ENCODE measurements at places on chromosomes 5 and 9.
A peak's percentile ranks its signal among the peaks of the same experiment; 100 is the strongest.

- DNase-seq: no peak
These were observed 54.4 kb downstream of the ZNF474 start for GRCh38 chr5:122183788-122184170.

DNA sequence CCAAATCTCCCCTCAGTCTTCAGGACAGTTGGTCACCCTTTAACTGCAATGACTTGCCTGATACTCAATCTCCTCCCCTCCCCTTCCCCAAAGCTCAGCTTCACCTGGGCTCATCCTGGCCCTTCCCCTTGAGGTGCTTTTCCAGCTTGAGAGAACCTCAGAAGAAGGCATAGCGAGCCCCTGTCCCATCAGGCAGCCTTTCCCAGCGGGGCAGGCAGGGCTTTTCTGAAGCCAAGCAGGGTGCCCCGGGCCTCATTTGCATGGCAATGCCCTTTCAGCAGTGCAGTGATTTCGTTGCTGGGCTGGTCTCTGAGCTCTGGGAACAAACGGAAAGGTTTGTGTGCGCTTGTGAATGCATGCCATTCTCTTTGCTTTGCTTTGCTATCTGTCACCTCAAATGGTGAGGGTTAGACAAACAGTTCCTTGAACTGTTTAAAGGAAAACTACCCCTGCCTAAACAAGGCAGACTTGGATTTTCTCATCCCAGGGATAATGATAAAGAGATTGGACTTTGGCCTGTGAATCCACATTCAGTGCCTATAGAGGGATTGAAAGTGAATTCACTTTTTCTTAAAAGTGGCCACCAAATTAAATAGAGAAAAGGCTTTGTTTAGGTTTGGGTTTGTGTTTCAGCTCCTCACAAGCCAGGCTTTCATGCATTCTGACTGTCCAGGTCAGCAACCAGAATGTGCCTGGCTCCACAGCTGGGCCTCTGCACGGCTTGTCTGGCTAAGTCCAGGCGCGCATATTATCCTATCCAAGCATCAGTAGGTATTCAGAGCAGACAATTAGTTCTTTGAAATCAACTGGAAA, 165.3 kb downstream of the ZNF608 start:
- no peak for DNase-seq

DNA sequence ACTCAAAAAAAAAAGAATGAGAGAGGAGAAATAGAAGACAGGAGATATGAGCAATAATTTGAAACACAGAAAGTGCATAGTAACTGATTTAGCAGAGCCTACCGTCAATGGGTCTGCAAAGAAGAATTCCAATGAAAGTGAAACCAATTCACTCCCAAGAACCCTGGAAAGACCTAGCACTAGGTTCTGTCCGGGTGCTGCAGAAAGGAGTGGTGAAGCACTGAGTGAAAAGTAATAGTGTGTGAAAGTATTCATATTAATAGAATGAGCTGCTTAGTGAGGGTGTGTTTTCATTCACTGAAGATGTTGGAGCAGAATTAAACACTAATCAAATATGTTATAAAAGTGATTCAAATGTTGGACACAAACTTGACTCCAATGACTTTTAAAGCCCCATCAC, 51.3 kb upstream of the SLC30A5 start:
- DNase-seq: no peak

DNA sequence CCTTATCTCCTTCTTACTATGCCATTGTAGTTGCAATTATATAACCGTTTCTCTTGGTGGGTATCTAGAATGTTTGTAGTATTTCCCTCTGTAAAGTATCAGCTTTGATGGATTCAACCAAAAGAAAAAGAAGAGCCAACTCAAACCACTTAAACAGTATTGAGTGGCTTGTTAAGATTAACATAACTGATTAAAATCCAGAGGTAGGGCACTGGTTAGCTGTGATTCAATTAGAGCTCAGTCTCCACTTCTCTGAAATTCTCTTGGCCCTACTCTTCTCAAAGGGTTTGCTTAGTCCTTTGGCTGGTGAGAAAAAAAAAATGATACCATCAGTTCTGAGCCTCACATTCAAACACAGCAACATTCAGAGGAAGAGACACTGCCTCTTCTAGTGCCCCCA, 37.0 kb downstream of the TYRP1 start:
- DNase-seq: no peak

DNA sequence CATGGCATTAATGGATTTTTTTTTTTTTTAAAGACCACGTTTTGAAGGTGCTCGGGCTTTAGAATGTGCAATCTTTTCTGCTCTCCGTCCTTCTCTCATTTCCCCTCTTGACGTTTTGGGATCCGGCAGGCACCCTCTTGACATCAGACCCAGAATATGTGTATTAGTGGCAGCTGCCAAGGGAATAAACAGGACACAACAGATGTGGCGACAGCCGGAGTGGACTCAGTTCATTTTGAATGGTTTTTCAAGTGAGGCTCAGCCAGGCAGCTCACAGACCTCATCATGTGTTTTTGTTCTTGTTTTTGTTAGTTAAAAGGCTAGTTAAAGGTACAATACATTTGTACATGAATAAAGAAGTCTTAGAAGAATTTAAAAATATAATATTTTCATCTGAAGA, 365.0 kb upstream of the SEMA6A start:
- DNase-seq: no peak

- no peak for DNase-seq
These were observed 184.8 kb downstream of the KIAA0825 start for GRCh38 chr5:94433397-94434163.

- no peak for DNase-seq
These were observed 14.5 kb downstream of the PLPP1 start for GRCh38 chr5:55520117-55520839.

DNA sequence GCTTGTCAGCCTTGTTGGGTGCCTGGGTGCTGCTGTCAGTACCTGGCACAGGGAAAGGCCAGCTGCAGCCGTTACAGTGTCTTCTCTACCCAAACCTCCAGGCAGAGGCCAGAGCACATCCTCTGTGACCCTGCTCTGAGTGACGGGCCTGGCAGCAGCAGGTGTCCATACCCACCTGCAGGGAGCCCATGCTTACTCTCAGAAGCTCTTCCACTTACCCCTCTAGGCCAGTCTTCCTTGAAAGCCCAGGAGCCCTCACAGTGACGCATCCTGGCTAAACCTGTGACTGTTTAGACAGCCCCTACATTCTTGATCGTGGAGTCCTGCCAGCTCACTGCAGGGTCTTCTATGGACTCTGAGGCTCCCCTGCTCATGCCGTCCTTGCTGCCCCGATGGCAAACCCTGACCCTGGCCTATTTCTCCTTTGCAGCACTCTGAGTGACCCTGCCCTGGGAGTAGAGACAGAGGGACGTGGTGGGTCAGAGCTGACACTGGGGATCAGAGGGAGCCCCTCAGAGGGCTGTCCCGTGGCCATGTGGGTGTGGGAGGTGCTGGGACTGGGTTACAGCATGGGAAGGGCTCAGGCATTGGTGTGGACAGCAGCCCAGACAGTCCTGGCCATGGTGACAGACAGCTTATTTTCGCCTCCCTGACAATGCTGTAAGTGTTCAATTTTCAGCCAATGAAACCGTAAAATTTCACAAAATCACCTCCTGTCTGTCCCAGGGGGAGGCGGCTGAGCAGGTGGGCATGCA, 67.6 kb upstream of the RNF130 start:
- DNase-seq: no peak

DNA sequence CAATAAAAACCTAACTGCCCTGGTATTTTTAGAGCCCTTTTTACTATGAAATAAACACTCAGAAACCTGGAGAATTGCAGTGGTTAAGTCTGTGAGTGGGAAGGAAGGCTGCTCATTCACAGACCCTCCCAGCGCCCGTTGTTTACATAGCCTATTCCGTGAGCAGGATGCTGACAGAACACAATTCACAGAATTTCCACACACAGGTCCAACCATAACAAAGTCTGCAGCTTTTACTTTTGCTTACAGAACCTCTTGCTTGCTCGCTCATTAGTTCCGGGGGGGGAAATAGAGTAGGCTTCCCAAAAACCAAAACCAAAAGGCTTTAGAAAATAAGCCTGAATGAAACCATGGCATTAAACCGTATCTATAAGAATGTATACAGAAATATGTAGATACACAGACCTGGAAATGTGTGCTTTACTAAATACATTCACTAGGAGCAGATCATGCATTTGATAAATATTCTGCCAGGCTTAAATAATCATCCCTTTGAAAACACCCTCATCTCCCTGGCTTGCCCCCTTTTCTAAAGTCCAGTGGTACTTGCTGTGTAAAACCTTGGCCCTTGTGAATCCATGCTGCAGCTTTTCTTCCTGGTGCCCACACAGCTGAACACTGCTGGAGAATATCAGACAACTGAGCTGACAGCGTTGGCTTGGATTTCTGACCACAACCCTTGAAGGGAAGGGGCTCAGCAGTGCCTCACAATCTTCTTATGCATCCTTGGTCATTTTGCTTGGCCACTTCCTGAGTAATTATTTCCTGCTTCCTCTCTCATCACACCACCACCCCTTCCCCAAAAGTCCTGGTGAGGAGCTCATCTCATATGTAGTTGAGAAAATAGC, 128.0 kb downstream of the FANCC start:
- DNase-seq: no peak

GRCh38 chr5:122077366-122078115, 518 bp downstream of the LOX start:
- peak; percentile 6 for DNase-seq

DNA sequence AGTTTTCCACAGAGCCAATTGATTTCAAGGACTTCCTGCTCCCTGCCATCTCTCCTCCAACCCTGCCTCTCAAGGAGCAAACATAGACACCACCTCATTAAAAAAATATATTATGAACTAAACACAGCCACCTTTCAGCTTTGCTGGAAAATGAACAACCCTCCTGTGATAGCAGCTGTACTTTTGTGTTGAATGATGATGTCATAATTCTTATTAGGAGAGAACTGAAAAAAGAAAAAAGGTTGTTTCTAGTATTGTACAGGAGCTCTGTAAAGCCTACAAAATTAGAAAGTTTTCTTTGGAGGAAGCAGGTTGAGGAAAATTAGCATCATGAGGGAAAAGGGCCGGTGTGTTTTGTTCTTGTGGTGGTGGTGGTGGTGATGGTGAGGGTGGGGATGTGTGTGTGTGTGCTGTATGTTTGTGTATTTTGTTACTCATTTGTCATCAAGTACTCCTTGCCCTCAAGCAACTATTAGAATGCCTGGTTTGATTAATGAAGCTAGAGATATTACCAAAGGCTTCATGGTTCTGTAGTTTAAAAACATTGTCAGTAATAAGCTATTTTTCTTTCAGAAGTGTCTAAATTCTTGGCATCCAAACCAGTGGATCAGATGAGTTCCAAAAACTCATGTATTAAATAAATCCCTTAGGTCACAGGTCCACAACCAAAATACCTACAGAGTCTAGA, 405.9 kb downstream of the TLE4 start:
- no peak for DNase-seq

- no peak for DNase-seq
These were observed 87.5 kb upstream of the CDH9 start for GRCh38 chr5:27125856-27126255.

DNA sequence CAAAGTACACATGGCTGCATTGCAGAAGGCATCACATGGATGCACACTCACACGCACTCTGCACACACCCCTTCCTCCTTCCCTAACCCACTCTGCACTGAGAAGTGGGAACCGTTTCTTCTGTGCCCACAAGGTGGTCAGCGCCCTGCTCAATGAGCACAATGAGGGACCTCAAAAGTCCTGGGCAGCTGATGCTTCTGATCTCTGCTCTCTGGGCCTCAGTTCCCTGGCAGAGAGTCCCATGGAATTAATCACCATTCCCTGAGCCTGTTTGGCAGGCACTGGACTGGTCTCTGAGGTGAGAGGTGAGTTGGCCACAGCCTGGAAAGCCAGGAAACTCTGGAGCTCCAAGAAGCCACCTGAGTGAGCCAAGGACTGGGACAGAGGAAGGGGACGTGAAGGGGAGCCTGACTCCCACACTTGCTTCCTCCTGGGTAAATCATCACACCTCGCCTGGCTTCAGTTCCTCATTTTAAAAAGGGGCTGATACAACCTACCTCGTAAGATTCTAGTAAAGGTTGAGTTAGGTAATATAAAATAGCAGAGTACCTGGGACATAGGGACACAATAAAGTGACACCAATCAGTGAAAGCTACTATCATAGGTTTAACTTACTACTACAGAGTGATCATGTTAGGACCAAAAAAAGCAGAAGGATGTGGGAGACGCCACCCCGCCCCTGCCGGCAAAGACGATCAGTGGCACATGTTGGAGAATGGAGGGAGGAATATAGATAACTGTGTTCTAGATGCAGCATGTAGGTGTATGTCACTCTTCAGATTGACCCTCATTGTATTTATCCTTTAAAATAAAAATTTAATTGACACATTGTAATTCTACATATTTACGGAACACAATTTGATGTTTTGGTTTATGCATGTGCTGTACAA, 21.1 kb upstream of the IGFBPL1 start:
- DNase-seq: no peak

GRCh38 chr5:14035859-14036503, 91.5 kb upstream of the DNAH5 start:
- DNase-seq: no peak
